Upper lobe of right lung (tissue), 1 donor: ENCODE measurements at places on chromosomes 7 and 10. TPM values are rescaled to one million over a fixed set of nuclear protein-coding genes. Genes with fewer than 3 reads are reported as not detected.
A peak's percentile ranks its signal among the peaks of the same experiment; 100 is the strongest.

- peak; percentile 52 for DNase-seq
Measured at GRCh38 chr10:131657318-131657984, 243.4 kb upstream of the PPP2R2D start.

GRCh38 chr10:6108631-6109443, 20.0 kb downstream of the RBM17 start:
- no peak for DNase-seq

- DNase-seq: peak; percentile 70
Measured at GRCh38 chr10:126598009-126598408, 72.5 kb downstream of the C10orf90 start.

- peak; percentile 81 for DNase-seq
Measured at GRCh38 chr7:50660040-50660829, 95.0 kb upstream of the DDC start.

- DNase-seq: no peak
Measured at GRCh38 chr10:3803295-3803926, 18.4 kb upstream of the KLF6 start.

DNA sequence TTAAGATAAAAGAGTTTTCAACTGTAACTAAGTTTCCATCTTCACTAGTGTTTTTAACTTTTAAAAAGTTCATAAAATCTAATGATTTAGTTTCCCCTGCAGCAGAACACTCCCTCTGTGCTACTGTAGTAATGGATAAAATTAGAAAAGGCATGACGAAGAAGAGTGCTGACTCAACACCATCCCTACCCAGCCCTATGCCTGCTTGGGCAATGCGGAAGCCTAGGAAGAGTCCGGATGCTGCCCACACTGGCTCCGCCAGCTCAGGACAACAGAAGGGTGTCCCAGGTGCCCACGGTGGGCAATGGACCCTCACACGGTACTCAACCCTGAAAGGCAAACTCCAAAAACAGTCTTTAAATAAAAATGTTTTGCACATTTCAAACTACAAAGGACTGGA, 118.2 kb downstream of the LARP4B start:
- DNase-seq: no peak

GRCh38 chr7:86932038-86932512, 127.4 kb downstream of the ELAPOR2 start:
- no peak for DNase-seq

Gene MMRN2
- total RNA-seq: 86.3 TPM

Gene RNF148
- 1.9 TPM for total RNA-seq
